ENCODE measurements at places on chromosomes 11 and 22.

DNA sequence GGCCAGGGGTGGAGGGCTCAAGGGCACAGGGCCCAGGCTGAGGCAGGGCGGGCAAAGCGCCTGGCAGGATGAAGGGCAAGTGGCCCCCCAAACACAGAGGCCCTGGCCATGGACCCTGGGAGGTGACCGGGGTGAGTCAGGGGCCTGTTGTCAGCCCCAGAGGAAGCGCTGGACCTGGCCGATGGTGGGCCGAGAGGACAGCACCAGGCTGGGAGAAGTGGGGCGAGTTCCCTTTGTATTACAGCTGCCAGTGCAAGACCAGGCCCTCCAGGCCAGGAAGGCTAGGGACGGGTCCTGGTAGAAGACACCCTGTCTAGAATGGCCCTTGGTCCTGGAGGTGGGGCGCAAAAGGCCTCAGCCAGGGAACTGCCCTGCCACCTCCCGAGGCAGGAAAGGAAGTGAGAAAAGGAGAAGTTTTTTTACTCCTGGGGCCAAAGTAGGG lies 12.8 kb downstream of the CXCR5 start:
- DNase-seq, result no peak

DNA sequence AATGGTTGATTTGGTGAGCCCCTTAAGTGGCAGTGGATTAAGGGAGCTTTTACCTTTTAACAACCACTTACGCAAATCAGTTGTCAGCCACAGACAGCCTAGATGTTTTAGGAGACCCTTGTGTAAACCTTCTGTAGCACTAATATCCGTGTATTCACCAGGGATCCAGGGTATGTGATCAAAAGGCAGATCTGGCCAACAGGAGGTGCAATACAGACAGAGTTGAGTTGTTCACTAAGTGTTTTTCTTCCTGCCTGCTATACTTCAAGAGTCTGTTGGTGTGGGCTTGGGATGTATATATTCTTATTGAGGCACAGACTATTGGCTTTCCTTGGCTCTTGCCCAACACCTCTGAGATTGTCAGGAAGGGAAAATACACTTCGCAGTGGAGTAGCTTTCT lies 175.1 kb downstream of the FAT3 start:
- DNase-seq, result no peak

- DNase-seq, result no peak
These were observed 44.2 kb downstream of the PPFIA1 start for GRCh38 chr11:70314730-70315129.

DNA sequence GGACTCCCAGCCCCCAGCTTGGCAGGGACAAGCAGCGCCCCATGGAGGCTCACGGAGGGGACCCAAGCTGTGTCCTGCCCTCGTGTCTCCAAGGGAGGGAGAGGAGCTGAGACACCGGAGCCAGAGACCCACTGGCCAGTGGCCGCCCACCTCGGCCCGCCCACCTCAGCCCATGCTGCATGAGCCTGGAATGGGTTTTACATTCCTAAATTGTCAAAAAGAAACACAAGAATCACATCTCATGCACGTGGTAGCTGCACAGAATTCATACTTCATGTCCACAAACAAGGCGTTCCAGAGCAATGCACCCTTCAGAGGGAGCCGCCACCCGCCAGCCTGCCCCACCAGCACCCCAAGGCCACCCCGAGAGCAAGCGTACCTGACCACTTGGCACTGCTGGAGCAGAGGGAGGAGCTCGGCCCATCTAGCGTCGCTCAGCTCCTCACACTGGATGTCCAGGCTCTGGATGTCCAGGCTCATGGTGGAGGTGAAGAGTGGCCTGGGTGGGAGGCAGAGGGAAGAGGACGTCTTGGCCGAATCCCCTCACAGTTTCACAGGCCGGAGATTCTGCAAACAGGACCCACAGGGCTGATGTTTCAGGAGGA lies 5.3 kb downstream of the RNH1 start:
- no peak for DNase-seq

DNA sequence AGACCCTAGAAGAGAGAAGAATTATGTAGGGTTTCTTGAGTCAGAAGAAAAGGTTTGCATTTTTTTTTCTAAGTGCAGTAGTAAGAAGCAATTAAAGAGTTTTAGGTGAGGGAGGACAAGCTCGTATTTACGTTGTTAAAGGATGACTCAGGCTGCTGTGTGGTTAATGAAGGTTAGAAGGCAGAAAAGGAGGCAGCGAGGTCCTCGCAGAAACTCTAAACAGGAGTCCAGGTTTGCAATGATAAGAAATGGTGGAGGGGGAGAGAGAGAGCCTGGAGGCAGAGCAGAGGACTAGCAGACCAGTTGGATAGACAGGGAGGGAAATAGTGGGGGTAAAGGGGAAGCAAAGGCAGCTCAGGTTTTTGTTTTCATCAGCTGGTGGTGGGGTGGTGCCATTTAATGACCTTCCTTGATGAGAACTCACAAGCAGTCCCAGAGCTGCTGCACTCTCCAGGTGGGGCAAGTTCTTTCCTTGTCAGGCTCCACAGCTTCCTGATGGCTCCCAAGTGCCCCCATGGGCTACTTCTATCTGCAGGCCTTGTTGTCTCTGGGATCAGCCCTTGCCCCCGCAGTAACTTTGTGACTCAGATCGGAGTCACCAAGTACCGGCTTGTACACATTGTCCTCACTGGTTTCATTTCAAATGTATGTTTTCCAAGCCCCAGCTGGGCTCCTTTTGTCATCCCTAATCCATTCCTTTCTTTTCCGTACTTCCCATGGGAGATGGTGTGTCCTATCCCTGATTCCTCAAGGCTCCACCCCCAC lies 8.3 kb upstream of the INSC start:
- DNase-seq, result no peak

DNA sequence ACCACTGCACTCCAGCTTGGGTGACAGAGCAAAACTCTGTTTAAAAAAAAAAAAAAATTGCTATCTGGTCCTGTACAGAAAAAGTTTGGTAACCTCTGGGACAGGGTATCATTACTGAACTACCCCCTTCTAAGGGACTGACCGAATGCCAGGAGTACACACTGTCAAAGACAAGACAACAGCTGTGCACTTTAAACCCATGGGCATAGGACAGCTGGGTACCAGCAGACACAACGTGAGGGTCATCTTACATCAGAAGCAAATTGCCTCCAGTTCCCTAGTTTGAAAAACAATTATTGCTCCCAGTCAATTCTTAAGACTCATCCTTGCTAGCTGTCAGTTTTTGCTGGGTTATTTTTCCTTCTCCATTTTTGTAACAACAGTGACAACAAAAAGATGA lies 17.8 kb downstream of the CD59 start:
- DNase-seq, result no peak

DNA sequence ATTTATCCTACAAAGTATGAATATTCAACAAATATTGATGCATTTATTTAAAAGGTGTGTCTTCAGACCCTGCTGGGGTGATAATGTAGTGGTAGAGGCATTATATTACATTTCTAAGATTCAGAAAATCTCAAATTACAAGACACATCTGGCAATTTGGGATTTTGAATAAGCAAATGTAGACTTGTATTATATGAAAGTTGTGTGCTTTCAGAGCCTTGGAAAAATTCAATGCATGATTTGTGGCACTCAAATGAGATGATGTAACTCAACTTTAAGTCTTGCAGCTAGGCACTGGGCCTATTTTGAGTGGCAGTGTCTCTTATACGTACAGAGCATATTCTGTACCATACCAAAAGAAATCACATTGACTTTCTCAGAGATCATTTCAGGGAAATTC lies 214.4 kb downstream of the ETS1 start:
- no peak for DNase-seq

GRCh38 chr11:110329445-110329844 lies 33.0 kb upstream of the RDX start:
- no peak for DNase-seq

GRCh38 chr11:14973621-14974514 lies 1.7 kb upstream of the CALCA start:
- DNase-seq, result no peak

GRCh38 chr11:80873310-80873999 lies 1432.6 kb upstream of the TENM4 start:
- no peak for DNase-seq

DNA sequence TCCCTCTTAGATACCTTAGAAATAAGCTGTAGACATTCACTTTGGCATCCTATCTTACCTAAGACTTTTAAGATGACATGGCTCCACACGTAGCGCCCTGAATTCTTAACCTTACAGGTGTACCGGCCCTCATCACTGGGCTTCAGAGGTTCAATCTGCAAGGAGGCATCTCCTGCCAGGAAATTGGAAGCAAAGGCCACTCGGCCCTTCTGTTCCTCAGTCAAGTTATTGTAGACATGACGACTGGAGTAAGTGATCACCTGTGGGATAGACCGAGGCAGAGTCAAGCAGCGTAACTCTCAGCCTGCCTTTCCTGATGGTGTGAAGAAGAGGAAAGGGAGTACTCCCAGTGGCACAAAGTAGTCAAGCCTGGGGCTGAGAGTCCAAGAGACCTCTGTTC lies 22.5 kb upstream of the HSPA8 start:
- DNase-seq, result no peak

- DNase-seq, result no peak
These were observed 27.6 kb downstream of the KCTD17 start for GRCh38 chr22:37079158-37079557.

- DNase-seq, result no peak
These were observed 40.7 kb upstream of the RAB1B start for GRCh38 chr11:66227700-66228099.

GRCh38 chr11:26072614-26073153 lies 259.2 kb upstream of the ANO3 start:
- DNase-seq, result no peak

- peak; percentile 31 for DNase-seq
These were observed 600 bp downstream of the FCHSD2 start for GRCh38 chr11:73141309-73142127.

- no peak for DNase-seq
These were observed 105.3 kb upstream of the E2F8 start for GRCh38 chr11:19345848-19346681.

DNA sequence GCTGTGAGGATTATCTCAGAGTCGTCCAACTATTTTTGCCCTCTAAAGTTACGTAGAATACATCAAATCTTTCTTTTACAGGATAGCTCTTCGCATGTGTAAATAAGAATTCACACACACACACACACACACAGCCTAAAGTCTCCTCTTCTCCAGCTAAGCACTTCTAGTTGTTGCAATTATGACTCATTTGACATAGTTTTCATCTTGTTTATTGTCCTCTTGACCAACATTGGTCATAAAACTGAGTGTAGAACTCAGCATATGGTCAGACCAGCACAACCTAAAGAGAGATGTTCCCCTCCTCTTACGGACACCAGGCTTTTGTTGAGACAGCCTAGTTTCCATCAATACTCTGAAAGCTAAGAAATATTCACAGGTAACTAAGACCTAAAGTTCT lies 234.2 kb downstream of the BLID start:
- peak; percentile 75 for DNase-seq

GRCh38 chr22:46587492-46588278 lies 32.5 kb upstream of the GRAMD4 start:
- no peak for DNase-seq

DNA sequence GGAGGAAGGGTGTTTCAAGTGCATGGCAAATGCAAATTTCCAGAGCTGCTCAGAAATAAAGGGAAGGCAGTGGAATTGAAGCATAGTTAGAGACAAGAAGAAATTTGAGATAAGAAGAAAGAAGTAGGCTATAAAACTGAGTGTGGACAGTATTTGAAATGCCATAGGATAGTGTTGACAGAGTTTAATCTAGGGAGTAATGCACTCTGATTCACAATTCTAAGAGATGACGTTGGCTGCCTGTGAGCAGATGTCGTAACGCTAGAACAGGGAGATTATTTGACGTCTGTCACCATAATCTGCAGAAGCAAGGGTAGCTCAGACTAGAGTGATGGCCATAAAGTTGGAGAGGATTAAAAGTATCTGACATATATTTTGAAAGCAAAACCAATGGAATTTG lies 389.9 kb upstream of the KIRREL3 start:
- DNase-seq, result no peak

- DNase-seq, result no peak
These were observed 4.4 kb upstream of the APLNR start for GRCh38 chr11:57241353-57241972.

Measured in GM04504 (cell line).